ENCODE measurements at places on chromosomes 16 and 17.

- no peak for DNase-seq
Observed at GRCh38 chr17:5164436-5164835, 27.2 kb downstream of the ZNF594 start.

DNA sequence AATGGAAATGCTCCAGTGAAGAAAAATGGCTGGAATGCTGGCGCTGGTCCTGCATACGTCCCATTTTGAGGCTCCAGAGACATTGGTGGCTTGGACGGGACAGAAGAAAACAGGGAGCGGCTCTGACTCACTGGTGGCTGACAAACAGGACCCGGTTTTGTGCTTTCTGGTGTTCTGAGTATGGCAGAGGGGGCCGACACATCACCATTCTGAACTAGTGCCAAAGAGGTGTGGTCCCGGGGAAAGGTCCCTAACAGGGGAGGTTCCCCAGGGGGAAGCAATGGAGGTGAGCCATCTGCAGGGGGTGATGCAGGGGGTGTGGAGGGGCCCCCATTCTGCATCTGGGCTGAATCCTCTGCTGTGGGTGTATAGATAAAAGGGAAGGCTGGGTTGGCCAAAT, 8.3 kb downstream of the ANKRD40 start:
- DNase-seq: no peak

- no peak for DNase-seq
Observed at GRCh38 chr17:73936908-73937627, 266.4 kb upstream of the RPL38 start.

GRCh38 chr16:23216658-23217246, 34.2 kb downstream of the SCNN1G start:
- DNase-seq: no peak

DNA sequence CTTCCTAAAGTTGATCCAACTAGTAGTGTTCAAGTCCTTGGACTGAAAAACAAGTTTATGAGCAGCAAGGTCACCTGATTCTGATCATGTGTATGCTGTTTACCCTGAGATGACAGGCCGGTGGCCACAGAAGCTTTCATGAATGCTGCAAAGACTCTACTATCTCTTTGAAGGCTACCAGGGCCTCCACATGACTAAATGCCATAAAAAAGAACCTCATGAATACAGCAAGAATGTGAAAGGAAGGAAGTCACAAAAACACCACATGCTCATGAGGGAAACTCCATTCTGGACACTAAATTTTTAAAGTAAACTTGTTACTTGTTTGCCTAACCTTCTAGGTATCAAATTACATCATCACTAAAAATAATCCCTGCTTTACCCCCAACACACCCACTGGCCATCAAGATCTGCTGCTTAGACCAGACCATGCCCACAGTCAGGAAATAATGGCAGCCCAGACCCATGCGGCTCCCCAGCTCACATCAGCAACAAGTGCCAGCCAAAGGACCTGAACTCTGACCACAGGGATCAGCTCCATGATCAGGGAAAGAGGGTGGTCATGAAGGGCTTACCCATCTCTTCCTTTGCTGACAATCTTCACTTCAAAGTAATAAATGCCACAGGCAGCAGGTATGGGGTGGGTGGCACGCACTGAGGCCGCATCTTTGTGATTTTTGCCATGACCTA, 1.4 kb downstream of the RANBP10 start:
- DNase-seq: no peak

- DNase-seq: no peak
Observed at GRCh38 chr16:47310792-47311211, 150.1 kb downstream of the ITFG1 start.

DNA sequence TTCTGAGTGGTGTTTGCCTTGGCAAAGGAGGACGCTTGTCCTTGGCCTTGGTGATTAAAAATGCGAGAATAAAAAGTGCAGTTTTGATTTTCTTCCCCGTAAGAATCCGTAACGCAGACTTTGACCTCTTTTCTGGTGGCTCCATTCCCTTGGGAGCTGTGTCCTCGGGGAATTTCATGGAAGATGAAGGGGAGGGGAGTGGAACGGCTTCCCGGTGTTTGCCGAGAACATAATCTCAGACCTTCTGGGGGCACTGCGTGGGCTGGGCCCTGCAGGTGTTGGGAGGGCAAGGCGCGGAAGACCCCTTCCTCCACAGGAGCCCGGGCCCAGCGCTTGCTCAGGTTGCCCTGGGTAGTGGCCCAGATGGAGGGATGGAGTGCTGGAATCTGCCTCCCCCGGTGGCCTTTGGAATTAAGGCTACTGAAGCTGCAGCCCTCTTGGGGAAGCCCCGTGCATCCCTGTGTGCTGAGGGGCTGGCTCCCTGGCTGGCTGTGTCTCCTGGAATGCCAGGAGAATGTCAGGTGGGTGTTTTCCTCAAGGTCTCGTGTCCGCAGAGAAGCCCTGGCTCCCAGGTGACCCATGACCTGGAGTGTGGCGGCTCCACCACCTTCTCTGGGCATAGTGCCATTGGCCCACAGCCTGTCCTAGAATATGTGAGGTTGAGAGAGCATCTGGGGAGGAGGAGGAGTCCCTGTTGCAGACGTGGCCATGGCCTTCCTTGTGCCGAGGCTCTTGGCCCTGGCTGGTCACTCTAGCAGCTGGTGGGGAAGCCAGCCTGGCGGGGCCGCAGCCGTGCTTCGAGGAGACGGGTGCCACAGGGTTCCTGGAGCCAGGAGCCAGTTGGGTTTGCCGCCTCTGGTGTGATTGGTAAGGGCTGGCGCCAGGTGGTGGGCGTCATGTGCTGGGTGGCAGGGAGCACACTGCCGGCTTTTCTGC, 3.1 kb downstream of the BAIAP2 start:
- DNase-seq: no peak

GRCh38 chr17:55324296-55324978, 59.7 kb downstream of the HLF start:
- DNase-seq: no peak

Data from NCI-H345 (cell line).